Foreskin keratinocyte (primary cell): ENCODE measurements at places on chromosomes 1 and 21. TPM values are rescaled to one million over a fixed set of nuclear protein-coding genes. Genes with fewer than 3 reads are reported as not detected.

DNA sequence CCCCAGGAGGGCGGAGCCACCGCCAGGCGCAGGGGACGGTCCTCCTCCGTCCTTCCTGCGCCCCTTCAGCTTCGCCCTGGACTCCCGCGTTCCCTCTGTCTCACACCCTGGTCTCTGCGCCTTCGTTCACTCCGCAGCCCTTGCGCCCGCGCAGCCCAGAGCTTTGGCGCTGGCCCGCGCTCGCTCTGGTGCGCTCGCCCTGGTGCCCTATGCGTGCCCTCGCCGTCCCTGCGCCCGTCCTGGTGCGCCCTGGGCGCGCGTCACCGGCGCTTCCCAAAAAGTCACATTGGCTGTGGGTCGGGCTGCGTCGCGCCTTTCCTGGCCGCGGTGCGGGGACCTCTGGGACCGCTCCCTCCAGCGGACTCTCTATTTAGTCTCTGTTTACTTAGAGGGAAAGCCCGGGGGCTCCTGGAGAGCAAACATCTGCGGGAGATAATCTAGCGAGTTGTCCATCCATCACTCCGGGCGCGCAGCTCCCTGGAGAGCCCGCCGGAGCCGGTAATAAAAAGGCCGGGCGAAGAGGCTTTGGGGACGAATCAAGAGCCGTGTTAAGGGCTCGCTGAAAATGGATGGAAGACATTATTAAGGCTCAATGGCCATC is 178.6 kb downstream of the PRDM16 start:
- DNase-seq = peak; percentile 11

GRCh38 chr1:8397511-8397910 is 79.6 kb downstream of the SLC45A1 start:
- no peak for DNase-seq

GRCh38 chr1:63705078-63705477 is 68.7 kb upstream of the ROR1 start:
- DNase-seq = no peak

HAO2 gene
- total RNA-seq = not detected in 2 replicates

TMEM81 gene
- total RNA-seq = 1.5 and 2.0 TPM in 2 replicates

UBR4 gene
- total RNA-seq = 71.4 and 74.0 TPM in 2 replicates

GRCh38 chr1:109767637-109768334 is 4.1 kb upstream of the EPS8L3 start:
- no peak for DNase-seq

RIMS3 gene
- 1.4 TPM in 2 replicates for total RNA-seq

- DNase-seq = no peak
Observed at GRCh38 chr1:145688328-145688727, 18.8 kb downstream of the PDZK1 start.

GRCh38 chr1:156812293-156812990 is 4.2 kb downstream of the SH2D2A start:
- DNase-seq = peak; percentile 41

GRCh38 chr1:175377394-175377793 is 184.8 kb upstream of the KIAA0040 start:
- no peak for DNase-seq

PRKCZ gene
- total RNA-seq = 26.0 and 28.3 TPM in 2 replicates

- DNase-seq = no peak
Observed at GRCh38 chr1:57789936-57790335, 366.1 kb upstream of the DAB1 start.
